DND-41 (cell line): ENCODE measurements at places on chromosomes 4 and X.

GRCh38 chr4:73821325-73821724 lies 15.2 kb upstream of the CXCL6 start:
- DNase-seq, result no peak

DNA sequence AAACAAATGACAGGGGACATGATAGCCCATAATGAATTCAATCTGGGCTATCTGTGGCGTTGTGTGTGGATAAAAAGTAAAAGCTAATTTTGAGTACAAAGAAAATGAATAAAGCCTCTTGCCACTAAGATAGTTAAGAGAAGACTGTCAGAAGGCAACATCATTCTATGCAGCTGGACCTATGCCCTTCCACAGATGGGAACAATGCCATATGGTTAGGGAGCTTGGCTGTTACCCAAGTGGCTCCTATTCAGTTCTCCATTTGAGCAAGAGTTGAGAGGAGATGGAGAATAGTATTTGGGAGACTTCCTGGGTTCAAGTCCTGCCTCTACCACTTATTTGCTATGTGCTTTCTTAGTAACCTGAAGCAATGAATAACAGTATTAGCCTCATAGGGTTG lies 107.7 kb downstream of the ANXA3 start:
- no peak for DNase-seq

- DNase-seq, result no peak
Measured at GRCh38 chrX:97374266-97374665, 490.6 kb downstream of the RPA4 start.

- no peak for DNase-seq
Measured at GRCh38 chr4:126800575-126801141, 832.1 kb upstream of the INTU start.

DNA sequence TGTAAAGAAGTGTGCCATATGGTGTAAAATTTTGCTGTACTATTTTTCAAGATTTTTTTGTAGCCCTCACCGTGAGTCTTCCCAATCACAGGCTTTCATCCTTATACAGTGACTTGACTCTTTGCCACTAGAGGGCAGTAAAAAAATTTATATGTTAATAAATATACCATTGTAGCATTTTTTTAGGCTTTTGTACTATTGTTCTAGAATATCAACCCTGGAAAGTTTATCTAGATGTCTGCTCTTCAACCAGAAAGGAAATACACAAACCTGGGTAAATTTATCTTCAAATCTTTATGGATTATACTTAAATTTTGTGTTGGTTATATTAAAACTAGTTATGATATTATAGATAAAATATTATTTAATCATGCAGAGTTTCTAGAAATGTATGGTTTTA lies 235.3 kb downstream of the TENM3 start:
- DNase-seq, result no peak

GRCh38 chrX:50801135-50801534 lies 12.9 kb downstream of the SHROOM4 start:
- no peak for DNase-seq

- DNase-seq, result no peak
Measured at GRCh38 chrX:9122519-9123245, 88.8 kb upstream of the FAM9B start.

DNA sequence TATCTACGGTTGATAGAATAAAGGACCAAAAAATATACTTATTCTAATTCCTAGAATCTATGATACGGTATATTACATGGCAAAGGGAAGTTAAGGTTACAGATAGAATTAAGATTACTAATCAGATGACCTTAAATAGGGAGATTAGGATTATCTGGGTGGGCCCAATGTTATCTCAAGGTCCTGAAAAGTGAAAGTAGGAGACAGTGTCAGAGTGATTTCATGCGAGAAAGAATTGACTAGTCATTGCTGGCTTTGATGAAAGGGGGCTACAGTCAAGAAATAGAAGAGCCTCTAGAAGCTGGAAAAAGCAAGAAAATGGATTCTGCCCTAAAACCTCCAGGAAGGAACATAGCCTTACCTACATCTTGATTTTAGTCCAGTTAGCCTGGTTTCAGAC lies 176.9 kb upstream of the PPP1R2C start:
- no peak for DNase-seq
